ENCODE measurements at places on chromosomes 6 and 20.

- no peak for DNase-seq
These were observed 725.5 kb downstream of the TBC1D32 start for GRCh38 chr6:120608826-120609225.

GRCh38 chr6:12866422-12867029 is 150.0 kb downstream of the PHACTR1 start:
- DNase-seq = no peak

- no peak for DNase-seq
These were observed 592.5 kb upstream of the GJE1 start for GRCh38 chr6:141540207-141540606.

DNA sequence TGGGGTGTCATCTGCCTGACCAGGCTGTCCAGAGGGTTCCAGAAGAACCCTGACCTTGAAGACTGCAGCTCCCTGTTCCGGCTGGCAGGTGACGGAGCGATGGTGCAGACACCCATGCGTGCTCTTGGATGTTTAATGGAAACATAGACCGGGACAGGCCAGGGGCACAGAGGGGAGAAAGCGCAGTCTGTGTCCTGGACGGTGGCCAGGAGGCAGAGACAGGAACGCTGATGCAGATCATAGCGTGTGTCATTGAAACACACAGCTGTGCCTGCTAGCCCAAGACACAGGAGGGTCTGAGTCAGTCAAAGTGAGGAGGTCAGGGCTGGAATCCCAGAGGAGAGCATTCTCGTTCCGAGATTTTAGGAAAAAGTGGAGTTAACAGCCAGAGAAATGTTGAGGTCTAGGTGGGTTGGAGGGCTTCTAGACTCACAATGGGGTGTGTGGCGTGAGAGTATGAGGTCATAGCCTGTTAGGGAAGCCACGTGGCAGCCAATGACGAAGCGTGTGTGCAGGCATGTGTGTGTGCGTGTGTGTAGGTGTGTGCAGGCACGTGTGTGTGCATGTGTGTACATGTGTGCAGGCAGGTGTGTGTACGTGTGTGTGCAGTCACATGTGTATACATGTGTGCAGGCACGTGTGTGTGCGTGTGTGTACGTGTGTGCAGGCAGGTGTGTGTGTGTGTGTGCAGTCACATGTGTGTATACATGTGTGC is 167.0 kb downstream of the ERMARD start:
- DNase-seq = no peak

GRCh38 chr6:158029668-158030230 is 48.1 kb downstream of the SYNJ2 start:
- no peak for DNase-seq

DNA sequence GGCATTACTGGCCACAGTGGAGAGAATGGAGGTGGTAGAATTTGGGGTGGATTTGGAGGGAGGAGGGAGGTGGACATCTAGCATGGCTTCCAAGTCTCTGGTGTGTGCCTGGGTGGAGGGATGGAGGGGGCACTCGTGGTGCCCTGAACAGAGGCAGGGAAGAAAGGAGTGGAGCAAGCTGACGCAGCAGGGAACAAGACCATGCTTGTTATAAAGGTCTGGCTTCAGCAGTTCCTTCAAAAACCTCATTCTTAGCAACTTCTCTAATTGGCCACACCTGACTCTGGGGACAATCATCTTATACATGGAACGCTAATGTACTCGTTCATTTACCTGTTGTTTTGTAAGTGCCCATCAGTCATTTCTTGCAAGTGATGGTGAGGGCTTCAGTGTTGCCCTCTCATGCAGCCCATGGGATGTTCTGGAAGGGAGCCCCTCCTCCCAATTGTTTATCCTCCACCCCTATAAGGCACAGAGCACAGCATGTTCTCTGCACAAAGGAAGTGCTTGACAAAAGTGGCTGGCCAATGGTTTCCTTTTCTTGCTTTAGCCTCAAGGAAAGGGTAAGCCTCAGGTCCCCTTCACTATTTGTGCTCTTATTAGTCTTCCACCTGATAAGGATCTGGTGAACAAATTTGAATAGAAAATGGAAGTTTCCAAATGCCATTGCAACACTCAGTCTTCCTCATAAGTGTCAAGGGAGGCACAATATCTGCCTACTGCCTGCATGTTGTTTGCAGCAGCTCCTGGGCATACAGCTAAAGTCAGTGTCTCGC is 39.3 kb downstream of the GFOD1 start:
- no peak for DNase-seq

DNA sequence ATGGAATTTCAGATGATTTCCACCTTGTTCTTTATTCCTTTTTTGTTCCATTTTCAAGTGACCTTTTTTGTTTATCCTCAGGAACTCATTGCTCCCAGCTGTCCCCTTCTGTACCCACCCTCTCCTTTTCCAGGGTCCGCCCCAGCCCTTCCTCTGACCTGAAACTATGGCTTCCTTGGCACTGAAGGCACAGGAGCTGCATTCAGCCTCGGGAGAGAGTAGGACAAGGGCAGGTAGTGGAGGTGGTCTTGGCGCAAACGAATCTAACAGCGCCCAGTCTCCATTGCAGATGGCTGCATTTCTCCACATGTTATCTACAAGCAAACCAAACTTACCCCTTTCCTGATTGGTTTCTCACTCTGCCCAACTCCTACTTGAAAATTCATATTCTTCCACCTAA is 8.8 kb upstream of the ULBP2 start:
- DNase-seq = no peak

DNA sequence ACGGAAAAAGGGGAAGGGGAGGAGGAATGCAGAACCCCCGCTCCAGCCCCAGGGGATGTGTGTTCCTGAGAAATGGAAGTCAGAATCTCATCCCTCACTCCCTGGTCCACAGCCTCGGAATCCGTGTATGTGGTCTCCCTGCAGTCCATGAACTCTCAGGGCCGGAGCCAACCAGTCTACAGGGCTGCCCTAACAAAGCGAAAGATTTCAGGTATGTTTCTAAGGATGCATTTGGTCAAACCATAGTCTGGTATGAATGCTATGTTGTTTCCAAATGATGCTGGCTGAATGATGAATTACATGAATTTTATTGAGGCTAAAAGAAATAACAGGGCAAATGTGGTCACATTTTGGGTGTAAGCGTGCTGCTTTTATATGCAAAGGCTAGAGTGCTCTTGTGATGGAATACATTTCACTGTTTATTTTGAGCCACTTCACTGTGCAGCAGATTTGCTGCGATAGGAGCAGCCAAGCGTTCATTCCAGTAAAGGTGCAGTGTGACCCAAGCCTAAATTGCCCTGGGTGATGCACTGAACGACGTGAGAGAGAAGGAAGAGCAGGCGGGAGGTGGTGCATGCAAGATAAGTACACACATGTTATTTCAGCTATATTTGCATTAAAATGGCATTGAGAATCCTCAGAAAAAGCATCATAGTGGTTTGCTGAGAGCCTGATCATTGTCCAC is 52.4 kb downstream of the FNDC1 start:
- no peak for DNase-seq

DNA sequence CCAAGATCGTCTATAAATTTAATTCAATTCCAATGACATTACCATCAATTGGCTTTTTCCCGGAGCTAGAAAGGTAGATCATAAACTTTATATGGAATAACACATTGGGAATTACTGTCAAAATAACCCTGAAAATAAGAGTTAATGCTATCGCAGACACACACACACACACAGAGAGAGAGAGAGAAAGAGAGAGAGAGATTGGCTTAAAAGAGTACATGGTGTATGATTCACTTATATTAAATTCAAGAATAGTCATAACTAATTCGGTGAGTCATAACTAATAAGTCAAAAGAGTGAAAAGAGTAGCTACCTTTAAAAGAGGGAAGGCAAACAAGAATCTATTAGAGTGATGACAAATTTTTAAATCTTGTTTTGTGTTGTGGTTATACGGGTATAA is 425.5 kb downstream of the TBC1D32 start:
- no peak for DNase-seq

DNA sequence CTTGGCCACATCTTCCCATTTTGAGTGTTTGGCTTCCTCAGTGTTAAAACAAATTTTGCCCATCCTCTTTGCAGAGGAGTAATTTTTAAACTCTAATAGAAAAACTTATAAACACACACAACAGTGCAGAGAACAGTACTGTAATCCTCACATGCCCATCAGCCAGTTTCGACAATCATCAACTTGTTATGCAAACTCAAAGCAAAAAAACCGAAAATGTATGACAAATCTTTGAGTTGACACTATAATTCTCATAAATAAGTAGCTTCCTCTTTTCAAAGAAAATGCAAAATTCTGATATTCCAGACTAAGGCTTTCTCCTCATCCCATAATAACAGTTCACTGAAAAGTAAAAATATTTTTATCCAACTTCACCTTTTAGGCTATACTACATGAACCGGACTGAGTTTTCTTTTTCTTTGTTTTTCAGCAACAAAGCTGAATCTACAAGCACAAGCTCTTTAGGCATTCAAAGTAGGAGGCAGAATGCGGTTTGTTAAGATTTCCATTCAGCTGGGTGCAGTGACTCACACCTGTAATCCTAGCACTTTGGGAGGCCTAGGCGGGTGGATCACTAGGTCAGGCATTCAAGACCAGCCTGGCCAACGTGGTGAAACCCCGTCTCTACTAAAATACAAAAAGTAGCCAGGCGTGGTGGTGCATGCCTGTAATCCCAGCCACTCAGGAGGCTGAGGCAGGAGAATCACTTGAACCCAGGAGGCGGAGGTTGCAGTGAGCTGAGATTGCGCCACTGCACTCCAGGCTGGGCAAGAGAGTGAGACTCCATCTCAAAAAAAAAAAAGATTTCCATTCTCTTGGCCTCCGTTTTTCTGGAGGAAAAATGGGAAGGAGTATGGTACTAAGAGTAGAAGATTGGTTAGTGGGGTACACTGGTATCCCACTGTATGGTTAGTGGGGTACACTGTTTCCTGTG is 74.8 kb downstream of the GCNT2 start:
- no peak for DNase-seq

DNA sequence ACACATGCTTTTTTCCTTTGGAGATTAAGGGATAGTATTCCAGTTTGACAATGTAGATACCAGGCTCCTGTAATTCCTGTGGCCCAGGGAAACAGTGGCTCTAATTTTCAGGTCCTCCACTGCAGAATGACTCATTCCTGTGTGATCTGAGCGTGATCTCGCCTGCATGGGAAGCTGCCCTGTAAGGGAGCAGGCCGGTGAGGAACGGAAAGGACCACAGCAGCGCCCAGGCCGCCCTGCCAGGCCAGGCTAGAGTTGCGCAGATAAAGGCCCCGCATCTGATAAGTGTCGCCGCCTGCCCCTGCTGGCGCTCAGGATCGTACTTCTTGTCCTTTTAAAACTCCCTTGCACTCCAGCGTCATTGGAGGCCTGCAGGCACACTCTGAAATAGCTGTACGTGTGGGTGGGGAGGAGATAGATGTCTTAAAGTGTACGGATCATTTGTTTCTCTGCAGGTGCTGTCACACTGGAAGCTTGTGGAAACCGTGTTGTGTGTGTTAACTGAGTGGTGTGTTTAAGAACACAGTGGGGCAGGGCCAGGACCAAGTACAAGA is 60.7 kb downstream of the SYNJ2 start:
- no peak for DNase-seq

DNA sequence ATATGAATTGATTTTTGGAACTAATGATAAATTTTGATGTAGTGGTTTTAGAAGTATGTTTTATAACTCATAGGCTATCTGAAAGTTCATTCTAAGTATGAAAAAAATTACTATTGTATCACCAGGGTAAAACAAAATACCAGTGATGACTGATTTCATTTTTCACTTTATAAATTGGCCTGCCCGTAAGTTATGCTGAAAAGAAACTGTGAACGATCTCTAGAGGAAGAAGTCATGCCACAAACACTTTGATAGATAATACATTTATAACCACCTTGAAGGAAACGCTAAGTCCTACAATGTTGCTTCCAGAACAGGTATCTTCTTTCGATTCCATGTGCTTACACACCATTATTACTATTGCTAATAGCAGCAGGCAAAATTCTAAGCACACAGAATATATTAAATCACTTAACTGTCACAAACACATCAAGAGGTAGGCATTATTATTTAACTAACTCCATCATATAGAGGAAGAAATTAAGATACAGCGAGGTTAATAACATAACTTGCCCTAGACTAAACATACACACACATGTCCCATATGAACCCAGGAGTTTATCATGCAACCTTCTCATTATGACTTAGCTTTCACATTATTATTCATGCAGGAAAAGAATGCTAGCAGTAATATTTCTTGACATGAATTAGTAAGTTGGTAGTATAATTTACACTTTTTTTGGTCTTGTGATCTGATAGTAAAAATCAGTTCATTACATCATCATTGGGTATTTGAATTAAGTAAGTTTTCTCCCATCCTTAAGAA is 44.7 kb downstream of the RGS17 start:
- no peak for DNase-seq

GRCh38 chr6:169975286-169975685 is 223.9 kb downstream of the ERMARD start:
- DNase-seq = no peak

Data from activated CD4-positive, alpha-beta T cell treated with anti-CD3 and anti-CD28 coated beads for 4 hours (primary cell).